ENCODE measurements at places on chromosomes 5 and 9.

GRCh38 chr5:139560752-139561654 lies at the start of gene UBE2D2:
UBE2D2 (plus strand) TSS chr5:139561339; CDS start chr5:139561792, 453 bp downstream.
- peak; percentile 92 for DNase-seq

DNA sequence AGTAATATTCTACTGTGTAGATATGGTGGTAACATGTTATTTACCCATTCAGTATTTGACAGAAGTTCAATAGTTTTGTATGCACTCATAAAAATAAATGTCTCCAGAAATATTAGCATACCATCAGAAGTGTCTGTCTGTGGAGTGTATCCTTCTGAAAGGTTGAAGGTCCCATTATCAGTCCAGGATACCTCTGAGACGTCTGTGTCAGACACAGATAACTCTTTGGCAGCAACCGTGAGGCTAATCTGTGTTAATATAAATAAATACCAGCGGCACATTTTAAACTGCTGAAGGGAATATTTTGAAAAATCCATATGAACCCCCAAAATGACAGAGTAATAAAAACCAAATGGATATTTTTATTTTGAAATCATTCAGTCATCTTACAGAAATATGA lies 11.9 kb upstream of the ZNF622 start:
- no peak for DNase-seq

- no peak for DNase-seq
Measured at GRCh38 chr5:41196197-41196596, 17.1 kb downstream of the C6 start.

DNA sequence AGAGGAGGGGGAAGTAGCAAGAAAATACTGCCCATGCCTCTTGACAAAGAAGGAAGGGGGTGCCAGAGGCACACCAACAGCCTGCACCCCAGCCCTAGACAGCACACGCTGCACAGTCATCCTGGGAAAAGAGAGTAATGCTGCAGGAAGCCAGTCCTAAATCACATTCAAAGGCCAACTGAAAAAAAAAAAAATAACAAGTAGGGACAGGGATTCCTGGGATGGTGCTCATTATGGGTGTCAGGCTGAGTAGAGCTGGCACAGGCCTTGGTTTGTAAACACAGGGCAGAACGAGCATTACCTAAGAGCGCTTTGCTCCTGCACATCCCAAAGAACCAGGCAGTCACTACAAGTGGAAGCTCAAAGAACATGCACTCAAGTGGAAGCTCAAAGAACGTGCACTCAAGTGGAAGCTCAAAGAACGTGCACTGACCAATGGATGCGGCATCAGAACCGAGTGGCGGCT lies 7.8 kb downstream of the RAPGEF1 start:
- DNase-seq: no peak

GRCh38 chr5:180138976-180139730 lies 67.6 kb upstream of the RNF130 start:
- DNase-seq: no peak

GRCh38 chr9:108271646-108272348 lies 584.0 kb downstream of the ACTL7B start:
- DNase-seq: no peak

DNA sequence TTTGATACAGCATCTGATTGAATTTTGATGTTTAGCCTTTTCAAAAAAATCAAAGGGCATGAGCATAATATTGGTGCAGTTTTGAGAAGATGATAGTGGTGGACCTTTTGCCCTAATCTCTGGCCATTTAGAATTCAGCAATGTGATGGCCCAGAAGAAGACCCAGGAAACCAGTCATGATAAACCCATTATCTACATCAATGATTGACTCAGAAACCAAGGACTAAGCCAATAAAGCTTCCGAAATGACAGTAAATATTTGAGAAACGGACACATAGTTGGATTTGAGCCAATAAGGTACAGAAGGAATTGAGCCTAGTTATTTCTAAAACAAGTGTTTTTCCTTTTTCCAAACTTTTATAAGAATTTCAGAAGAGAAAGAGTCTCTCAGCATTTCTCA lies 1158.8 kb upstream of the DMAC1 start:
- DNase-seq: no peak

Data from nucleus accumbens (tissue), 56 donors.